ENCODE measurements at places on chromosomes 4 and X. TPM values are rescaled to one million over a fixed set of nuclear protein-coding genes. Genes with fewer than 3 reads are reported as not detected.

DNA sequence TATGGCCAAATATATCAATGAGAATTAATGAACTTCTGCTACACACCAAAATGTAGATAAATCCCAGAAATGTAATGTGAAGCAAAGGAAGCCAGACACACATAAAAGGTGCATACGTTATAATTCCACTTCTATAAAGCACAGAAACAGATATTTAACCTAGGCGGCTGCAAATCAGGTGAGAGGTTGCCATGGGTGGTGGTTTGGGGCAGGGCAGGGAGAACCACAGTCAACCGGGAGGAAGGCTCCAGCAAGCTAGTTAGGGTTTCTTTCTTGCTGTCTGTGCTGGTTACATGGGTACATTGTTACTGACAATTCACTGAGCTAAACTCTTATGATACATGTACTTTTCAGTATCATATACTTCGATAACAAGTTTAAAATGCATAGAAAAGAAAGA lies 9.7 kb upstream of the PPARGC1A start:
- ATAC-seq, result no peak

DNA sequence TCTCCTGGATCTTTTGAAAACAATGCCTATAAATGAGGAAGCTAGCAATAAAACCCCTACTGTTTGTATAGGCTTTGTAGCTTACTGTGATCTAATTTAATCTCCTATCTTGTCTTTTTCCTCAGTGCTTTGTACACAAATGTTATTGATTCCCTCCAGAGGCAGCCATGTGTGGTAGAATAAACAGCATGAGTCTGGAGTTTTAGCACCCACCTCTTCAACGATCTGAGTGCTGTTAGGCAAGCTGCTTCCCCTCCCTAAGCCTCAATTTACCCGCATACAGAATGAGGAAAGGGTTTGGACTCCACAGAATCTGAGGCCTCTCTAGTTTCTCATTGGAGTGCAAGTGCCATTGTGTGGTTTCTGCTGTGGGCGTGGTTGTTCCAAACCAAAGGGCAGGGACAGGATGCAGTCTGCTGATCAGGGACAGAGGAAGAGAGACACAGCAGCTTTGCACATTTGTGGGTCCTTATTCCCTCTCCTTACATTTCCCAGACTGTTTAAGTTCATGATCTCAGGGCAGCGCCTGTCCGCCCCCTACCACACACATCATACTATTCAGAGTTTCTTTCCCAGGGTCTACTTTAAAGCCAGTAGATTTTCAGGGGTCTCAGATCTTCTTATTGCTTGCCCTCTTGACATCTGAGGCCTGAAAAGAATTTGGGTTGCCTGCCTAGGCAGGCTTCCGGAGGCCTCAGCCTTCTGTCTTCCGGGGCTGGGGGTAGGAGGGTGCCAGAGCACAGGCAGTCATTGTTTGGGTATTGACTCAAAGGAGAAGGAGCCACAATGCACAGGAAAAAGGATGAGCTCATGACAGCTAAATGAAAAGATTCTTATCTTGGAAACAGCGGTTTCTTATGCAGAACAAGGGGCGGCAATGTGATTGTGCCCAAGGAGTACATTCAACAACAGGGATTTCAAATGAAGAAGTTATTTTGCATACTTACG lies 114.9 kb upstream of the TEX13D start:
- ATAC-seq, result peak; percentile 94

GRCh38 chr4:86771141-86771540 lies 78.0 kb downstream of the SLC10A6 start:
- no peak for ATAC-seq

- ATAC-seq, result no peak
Measured at GRCh38 chr4:1241466-1241935, 7.4 kb downstream of the CTBP1 start.

DNA sequence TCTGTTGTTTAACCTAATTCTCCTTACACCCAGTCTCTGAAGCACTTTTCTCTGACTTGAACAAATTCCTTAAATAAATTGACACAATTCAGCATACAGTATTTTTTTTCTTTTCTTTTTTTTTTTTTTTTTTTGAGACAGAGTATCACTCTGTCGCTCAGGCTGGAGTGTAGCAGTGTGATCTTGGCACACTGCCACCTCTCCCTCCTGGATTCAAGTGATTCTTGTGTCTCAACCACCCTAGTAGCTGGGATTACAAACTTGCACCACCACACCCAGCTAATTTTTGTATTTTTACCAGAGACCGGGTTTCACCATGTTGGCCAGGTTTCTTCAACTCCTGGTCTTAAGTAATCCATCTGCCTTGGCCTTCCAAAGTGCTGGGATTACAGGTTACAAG lies 1498.1 kb upstream of the PCDH10 start:
- ATAC-seq, result no peak

DNA sequence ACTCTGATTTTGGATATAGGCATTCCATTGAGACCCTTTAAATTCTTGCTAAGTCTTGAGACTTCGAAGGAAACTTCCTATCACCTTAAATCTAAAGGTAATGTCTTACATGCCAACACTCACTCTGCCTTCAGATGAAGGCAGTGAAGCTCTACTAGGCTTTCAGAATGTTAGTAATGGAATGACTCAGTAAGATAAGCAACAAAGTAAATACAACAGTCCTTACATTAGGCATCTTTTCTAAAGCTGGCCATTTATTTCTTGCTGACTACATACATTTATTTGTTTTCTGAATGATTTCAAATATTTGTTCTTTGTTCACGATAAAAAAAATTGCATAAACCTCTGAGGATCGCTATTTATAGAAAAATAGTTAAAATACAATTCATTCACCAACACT lies 43.5 kb downstream of the ASIC5 start:
- no peak for ATAC-seq

DNA sequence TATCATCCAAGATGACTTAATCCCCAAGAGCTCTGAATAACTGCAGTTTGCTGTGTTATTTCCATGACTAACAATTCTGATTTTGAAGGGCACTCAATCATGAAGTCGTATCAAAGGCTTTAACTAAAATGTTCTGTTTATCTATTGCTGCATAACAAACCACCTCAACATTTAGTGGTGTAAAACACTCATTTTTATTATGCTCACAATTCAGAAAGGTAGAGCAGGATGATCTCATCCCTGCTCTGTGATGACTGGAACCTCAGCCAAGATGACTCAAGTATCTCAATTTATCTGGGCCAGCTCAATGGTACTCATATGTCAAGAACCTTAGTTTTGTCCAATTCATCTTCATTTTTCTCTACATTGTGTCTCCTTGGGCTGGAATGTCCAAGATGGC lies 451.1 kb downstream of the PPARGC1A start:
- no peak for ATAC-seq

DNA sequence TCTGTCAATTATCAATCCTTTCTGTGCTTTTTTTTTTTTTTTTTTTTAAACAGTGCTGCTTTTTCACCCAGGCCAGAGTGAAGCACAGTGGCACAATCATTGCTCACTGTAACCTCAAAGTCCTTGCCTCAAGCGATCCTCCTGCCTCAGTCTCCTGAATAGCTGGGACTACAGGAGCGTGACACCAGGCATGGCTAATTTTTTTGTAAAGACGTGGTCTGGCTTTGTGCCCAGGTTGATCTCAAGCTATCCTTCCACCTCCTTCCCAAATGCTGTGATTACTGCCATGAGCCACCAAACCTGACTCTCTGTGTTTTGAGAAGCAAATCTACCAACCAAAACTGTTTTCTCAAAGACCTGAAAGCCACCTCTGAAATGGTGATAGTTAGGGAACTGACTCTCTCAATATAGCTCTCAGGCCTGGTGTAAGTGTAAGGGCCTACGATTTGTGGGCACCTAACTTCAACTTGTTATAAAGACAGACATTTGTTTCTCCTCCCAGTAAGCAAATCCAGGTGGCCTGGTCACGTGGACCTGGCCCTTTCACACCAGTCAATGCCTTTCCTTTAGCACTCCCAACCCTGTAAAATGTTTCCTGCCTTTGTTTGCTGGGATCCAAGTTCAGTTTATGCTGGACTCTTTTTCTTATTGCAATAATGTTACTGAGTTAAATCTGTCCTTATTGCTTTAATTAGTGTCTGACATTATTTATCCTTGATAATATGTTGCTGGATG lies 2015.9 kb downstream of the PCDH7 start:
- ATAC-seq, result no peak

GRCh38 chrX:41137589-41137988 lies 52.3 kb downstream of the USP9X start:
- no peak for ATAC-seq

GRCh38 chr4:121801715-121802075 lies 572 bp downstream of the EXOSC9 start:
- ATAC-seq, result no peak

DNA sequence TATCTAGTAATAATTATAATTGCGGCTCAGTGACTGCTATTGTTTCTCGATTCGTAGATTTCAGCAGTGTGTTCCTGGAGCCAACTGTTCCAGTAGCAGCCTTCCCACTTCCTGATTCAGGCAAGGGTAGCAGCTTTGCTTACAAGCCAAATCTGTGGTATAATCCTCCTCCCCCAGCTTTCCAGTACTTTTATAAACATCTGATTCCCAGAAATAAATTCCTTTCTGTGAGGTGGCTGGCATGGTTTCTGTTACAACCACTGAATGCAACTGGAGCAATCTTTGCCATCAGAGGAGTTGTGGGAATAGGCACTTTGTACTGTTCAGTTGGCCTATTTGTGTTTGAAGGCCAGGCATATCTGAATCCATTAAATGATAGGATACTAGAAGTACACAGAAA lies 80.0 kb downstream of the GLRA3 start:
- ATAC-seq, result no peak

GRCh38 chr4:110139111-110139510 lies 59.3 kb downstream of the ELOVL6 start:
- no peak for ATAC-seq

GRCh38 chrX:107718156-107718621 lies 57.4 kb downstream of the TSC22D3 start:
- ATAC-seq, result no peak

DNA sequence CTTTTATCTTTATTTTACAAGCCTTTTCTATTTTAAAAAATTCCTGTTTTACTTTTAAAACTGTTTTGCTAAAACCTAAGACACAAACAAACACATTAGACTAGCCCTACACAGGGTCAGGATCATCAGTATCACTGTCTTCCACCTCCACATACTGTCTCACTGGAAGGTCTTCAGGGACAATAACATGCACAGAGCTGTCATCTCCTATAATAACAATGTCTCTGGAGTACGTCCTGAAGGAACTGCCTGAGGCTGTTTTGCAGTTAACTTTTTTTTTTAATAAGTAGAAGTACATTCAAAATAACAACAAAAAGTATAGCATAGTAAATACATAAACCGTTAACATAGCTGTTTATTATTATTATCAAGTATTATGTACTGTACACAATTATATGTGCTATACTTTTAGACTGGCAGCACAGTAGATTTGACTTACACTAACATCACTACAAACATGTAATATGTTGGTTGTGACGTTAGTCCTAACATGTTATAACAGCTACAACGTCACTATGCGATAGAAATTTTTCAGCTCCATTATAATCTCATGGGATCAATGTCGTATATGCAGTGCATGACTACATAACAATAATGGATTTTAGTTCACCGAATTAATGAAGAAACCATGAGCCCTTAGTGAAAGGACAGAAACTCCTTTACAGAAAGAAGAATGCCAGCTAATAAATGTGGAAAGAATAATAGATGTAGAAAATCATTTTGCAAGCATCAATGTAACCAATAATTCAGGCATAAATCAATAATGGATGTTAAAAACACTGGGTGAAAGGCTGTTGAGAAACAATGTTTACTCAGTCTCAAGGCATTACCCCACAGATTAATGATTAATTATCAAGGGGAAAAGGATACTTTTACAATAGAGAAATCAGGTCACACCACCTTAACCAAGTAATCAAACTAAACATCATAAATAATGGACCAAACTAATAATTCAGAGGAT lies 49.2 kb downstream of the FBXW7 start:
- ATAC-seq, result no peak

DNA sequence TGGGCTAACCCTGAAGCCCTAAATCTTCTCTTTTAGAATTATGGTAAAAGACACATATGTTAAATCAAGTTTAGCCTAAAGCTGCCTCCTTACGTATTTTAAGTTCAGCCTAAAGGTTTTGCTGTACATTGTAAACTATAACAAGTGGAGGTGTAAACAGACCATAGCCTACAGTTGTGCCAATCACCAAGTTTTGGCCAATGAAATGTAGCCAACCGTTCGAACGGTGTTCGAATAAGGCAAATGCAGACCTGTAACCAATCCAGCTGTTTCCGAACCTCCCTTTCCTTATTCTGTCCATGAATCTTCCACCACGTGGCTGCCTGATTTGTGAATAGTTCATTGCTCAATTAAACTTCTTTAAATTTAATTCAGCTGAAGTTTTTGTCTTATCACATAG lies 52.1 kb upstream of the TBC1D9 start:
- ATAC-seq, result no peak

GRCh38 chr4:38957261-38957815 lies 74.9 kb downstream of the TMEM156 start:
- no peak for ATAC-seq

GRCh38 chrX:9221781-9222180 lies 187.9 kb upstream of the FAM9B start:
- no peak for ATAC-seq

DNA sequence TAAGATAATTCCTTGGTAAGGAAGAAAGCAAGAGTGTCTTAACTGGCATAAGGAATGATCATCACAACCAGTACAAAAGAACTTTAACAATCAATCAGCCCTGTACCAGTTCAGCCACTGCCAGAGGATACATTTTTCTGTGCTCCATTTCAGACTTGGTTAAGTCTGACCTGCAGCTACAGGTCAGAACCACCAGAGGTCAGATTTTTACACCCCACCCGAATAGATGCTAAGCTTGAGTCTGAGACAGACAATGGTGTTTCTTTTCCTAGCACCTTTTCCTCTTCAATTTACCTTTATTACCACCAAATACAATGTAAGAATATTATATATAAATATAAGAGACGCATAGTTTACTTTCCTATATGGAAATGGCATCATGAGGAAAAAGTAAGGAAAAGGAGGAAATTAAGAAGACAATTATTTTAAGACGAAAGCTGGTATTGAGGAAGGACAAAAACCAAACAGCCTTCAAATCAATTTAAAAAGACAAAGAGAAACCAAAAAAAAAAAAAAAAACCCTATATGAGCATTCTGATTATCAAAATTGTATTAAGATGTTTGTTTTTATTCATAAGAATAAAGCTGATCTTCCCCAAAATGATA lies 215.3 kb upstream of the TTC29 start:
- peak; percentile 10 for ATAC-seq

- ATAC-seq, result no peak
Measured at GRCh38 chr4:145828802-145829485, 109.7 kb downstream of the ZNF827 start.

The EPGN gene
- not detected for total RNA-seq

The KDR gene
- 0.09 TPM for total RNA-seq

The SERTM2 gene
- 0.59 TPM for total RNA-seq

The RAPGEF2 gene
- total RNA-seq, result 68.3 TPM

The PTCHD1 gene
- total RNA-seq, result 6.5 TPM

The SLC4A4 gene
- 0.05 TPM for total RNA-seq

The SLC38A5 gene
- 162 TPM for total RNA-seq

The SLC16A2 gene
- 16.7 TPM for total RNA-seq

The MAGEA2 gene
- total RNA-seq, result not detected

Measured in motor neuron (in vitro differentiated cells).